Stimulated activated CD4-positive, alpha-beta T cell treated with anti-CD3 and anti-CD28 coated beads, Interleukin-4, amount 100 ng/mL, for 1 hour (primary cell): ENCODE measurements at places on chromosomes 4 and X.

DNA sequence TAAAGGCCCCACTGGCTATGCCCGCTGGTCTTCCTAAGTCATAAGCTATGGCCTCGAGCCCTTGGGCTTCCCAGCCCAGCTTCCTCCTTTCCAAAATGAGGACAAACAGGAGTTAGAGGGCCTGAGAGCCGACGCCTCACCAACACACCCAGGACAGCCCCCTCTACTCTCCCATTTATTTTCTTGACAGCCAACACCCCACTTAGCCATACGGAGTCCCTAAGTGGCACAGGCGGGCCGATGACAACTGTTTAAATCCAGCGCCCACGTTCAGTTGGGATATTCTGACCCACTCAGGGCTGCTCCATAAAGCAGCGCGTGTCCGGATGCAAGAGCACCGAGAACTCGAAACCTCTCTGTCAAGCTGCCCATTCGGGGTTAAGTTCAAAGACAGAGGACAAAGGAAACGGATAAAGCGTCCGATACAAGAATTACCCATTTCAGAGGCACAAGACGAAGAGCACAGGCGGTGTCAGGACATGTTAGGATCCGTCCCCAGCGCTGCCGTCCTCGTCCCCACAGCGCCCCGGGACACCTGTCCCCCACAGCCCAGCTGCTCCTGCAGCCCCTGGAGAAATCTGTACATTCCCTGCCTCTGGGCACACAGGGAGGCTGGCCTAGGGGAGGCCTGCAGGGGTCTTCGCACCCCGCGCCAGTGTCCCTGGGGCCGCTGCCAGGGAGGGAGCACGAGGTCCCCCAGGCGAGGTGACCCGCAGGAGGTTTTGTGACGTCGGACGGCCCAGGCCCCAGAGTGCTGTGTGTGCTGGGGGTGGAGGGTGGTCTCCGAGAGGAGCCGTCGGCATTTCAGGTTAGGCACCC is 1.2 kb downstream of the PRKX start:
- peak; percentile 10 for DNase-seq

DNA sequence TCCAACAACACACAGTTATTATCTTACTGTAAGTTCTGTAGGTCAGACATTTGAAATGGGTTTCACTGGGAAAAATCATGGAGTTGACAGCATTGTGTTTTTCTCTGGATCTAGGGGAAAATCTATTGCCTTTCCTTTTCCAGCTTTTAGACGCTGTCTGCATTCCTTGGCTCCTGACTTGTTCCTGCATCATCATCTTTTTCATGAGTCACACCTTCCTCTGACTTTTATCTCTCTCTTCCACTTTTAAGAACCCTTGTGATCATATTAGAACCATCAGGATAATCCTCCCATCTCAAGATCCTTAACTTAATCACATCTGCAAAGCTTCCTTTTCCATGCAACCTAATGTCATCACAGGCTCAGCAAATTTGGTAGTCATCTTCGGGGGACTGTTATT is 1454.8 kb downstream of the RPA4 start:
- DNase-seq, result no peak

GRCh38 chr4:153090181-153090580 is 114.1 kb upstream of the TRIM2 start:
- DNase-seq, result no peak

GRCh38 chr4:130163701-130164100 is 1067.7 kb downstream of the C4orf33 start:
- no peak for DNase-seq

- DNase-seq, result no peak
Observed at GRCh38 chr4:6059375-6059805, 41.2 kb upstream of the C4orf50 start.

DNA sequence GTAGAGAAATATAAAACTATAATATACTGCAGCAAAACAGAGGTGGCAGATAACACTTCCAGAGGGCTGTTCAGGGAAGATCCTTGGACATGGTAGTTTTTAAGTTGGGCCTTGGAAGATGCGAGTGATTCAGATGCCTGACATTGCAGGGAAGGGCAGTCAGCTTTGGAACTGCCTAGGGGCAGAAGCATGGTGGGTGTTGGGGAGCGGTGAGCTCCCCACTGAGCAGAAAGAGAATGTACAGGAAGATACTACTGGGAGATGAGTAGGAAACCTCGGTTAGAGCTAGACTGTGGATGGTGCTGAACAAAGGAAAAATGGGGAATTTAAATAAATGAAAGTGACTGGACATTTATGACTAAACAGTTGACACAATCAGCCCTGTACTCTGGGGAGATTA is 24.9 kb upstream of the SEC24B start:
- no peak for DNase-seq

GRCh38 chrX:111035991-111036390 is 60.0 kb upstream of the PAK3 start:
- no peak for DNase-seq
